D341Med (cell line): ENCODE measurements at places on chromosomes 1 and 21.
A peak's percentile ranks its signal among the peaks of the same experiment; 100 is the strongest.

GRCh38 chr1:207698822-207699483 lies 52.9 kb upstream of the CD46 start:
- DNase-seq = peak; percentile 51

DNA sequence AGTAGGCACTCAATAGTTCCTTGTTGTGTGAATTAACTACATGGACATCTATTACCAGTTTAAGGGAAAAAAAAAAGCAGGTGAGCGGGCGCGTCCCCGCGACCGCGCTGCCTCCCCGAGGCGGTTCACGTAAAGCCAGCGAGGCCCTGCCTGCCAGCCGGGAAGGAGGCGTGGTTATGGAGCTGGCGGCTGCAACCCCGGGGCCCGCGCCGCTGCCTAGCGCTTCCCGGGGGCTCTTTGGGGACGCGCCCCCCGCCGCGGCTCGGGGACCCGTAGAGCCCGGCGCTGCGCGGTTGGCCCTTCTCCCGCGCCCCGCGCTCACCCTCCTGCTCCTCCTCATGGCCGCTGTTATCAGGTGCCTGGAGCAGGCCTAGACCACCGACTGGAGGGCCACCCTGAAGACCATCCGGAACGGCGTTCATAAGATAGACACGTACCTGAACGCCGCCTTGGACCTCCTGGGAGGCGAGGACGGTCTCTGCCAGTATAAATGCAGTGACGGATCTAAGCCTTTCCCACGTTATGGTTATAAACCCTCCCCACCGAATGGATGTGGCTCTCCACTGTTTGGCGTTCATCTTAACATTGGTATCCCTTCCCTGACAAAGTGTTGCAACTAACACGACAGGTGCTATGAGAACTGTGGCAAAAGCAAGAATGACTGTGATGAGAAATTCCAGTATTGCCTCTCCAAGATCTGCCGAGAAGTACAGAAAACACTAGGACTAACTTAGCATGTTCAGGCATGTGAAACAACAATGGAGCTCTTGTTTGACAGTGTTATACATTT lies 2.6 kb upstream of the CC2D1B start:
- peak; percentile 68 for DNase-seq

- DNase-seq = no peak
Observed at GRCh38 chr1:239792157-239792556, 299.5 kb upstream of the FMN2 start.

GRCh38 chr21:16522548-16522947 lies 792.8 kb downstream of the USP25 start:
- DNase-seq = no peak

DNA sequence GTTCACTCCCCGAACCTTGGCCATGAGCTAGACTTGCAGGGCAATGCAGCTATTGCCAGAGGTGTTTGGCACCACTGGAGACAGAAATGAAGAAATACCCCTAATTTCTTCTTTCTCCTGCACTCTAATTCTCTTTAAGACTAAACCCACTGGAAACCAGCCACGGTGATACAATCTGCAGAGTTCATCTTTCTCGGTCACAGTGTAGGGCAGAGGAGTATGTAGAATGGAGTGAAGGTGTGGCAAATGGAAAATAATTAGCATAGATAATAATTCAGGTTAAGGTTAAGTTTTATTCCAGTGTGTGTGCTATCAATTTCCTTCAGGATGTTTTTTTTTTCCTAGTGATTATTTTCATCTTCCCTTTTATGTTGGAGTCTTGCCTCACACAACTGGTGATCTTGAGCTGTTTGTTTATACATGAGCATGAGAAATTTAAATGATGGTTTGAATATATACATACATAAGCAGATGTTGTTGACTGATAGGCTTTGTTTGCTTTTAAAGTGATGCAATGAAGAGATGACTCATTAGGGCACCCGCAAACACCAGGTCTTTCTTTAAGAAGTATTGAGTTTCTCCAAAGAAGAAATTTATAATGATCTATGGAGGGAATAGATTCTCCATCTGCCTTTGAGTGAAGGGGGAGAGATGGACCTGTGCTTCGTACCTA lies 81.9 kb downstream of the SPATA17 start:
- DNase-seq = no peak

DNA sequence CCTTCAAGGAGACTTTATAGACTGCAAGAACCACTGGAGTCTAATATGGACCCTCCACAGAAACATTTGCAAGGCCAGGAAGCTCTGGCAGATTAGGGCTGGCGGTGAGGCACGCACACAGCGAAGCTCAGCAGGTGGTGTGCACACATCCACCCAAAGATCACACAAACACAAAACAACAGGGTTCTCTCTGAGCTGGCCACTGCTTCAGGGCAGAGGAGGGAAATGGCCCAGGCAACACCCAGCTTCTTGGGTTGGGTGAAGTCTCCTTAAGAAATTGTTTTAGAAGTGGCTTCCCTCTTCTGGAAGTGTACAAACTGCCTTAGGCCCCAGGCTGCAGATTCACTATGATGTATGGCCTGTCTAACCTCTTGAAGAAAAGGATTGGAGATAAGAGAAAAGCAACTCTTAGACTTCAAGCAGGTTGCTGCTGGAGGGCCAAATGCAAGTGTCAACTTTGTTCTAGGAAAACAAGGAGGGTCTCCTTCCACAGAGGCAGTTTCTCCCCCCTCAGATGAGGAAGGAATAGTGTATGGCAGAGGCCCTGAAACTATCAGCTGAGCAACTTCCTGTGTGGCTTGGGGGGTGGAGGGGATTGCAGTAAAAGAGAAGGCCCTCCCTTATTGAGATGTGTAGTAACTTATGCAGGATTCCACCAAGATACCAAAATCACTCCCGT lies 2.0 kb downstream of the RCSD1 start:
- DNase-seq = no peak

GRCh38 chr1:215825056-215825455 lies 258.0 kb downstream of the KCTD3 start:
- DNase-seq = no peak

DNA sequence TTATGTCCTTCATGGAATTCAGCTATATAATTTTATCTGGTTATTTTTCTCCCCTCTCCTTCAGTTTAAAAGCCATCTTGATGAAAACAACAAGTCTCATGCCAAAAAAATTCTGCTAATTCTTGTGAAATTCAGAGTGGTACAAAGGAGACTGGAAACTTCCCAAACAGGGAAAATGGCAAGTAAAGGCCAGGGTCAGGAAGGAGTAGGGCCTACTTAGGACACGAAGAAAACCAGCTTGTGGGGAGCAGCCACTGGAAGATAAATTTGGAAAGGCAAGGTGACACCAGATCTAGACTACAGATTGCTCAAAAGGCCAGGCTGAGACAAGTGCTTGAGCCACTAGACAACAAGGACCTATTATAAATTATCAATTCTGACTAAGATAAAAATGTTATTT lies 6.4 kb downstream of the TSTD1 start:
- DNase-seq = no peak

GRCh38 chr1:212437179-212437798 lies 4.6 kb downstream of the NENF start:
- no peak for DNase-seq

GRCh38 chr1:116895073-116895472 lies 14.6 kb upstream of the PTGFRN start:
- DNase-seq = no peak

- DNase-seq = no peak
Observed at GRCh38 chr1:206842854-206843253, 22.6 kb upstream of the IL20 start.

DNA sequence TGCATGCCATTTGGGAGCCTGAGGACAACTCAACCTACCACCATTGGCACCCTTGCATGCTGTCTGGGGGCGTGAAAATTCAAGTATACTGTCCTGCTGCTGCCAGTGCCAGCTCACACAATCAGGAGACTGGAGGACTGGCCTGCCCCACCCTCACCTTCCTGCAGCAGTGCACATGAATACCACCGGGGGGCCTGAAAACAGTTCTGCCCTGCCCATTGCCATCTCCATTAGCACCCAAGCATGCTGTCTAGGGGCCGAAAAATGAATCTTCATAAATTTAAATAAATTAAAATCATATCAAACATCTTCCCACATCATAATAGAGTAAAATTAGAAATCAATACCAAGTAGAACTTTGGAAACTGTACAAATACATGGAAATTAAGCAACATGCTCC lies 322.1 kb upstream of the TMPRSS15 start:
- DNase-seq = peak; percentile 41

DNA sequence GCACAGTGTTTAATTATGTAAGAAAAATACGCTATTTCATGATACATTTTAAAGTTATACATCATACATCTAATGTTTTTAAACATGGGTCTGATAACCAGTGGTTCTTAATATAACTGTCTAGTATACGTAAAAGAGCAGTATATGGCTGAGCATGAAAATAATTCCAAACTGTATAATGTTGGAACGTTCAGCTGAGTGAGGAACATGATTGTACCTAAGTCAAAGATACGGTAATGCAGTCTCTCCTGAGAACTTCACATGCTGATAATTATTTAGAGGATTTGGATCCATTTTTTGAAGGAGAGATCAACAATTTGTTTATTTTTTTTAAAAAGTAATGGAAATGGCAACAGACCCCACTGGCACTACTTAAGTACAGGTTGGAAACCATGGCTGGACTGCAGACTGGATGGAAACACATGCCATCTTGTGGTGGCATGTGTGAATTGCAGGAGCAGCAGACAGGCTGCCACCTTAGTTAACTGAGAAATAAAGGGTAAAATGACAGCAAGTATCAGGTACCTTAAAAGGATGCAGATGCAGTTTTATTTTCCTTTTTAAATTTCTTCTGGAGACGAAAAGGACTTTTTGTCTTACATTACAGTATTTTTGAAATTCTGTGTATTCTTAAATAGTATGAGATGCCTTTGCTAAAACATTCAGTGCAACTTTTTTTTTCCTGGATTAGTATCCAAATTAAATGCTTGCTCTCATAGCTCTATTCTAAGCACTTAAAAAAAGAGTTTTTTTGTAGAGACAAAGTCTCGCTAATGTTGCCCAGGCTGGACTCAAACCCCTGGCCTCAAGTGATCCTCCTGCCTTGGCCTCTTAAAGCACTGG lies 73.8 kb downstream of the MTR start:
- peak; percentile 82 for DNase-seq

GRCh38 chr1:181143102-181143859 lies 54.8 kb downstream of the IER5 start:
- DNase-seq = no peak

GRCh38 chr1:37865348-37866120 lies 6.1 kb upstream of the MTF1 start:
- no peak for DNase-seq

DNA sequence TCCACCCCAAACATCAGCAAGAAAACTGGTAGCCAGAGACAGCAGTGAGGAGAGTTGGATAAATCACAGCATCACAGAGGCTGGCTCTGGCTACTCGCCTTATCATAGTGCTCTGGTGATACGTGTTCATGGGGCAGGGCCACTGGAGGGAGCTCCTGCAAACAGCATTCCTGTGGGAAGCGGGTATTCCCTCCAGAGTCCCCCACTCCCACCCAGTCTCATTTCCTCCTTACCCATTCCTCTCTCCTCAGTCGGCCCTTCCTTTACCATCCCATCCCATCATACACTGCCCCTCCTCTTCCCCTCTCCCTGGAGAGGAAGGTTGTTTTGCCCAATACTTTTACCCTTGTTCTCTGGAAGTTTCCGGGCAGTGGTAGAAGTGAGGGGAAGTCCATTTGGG lies 7.1 kb downstream of the NHLH2 start:
- DNase-seq = peak; percentile 49

GRCh38 chr1:150516050-150516591 lies 569 bp downstream of the FALEC start:
- peak; percentile 60 for DNase-seq

DNA sequence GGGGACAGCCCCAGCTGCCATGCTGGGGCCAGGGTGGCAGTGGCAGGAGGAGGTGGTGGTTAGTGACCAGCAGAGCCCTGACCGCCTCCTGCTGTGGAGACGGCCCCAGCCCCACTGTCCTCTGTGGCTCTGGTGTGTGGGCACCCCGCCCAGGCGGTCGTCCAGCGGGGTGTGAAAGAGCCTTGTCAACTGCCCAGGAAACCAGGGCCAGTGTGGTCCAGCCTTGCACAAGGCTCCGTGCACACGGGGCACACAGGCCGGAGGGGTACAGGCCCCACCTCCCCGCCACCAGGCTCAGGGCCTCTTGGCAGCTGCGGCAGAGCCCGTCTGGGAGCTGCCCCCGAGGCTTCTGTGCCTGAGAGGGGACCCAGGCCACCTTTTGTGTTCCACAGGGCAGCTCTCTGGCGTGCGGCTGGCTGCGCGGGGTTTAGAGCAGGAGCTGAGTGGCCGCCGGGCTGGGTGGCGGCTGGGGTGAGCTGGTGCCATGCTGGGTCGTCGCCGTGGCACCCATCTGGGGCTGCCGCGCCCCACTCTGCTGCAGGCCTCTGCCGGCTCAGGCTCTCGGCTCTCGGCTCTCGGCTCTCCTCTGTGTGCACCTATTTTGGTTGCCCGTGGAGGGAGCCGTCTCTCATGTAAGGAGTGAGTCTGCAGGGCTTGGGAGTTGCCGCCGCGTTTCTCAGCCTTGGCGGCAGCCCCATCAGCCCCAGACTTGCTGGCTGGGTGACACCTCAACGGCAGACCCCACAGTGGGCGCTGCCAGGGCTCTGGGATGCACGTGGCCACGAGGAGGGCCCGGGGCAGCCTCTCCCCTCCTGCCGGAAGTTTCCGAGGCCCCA lies 36.1 kb downstream of the SLX9 start:
- DNase-seq = no peak

DNA sequence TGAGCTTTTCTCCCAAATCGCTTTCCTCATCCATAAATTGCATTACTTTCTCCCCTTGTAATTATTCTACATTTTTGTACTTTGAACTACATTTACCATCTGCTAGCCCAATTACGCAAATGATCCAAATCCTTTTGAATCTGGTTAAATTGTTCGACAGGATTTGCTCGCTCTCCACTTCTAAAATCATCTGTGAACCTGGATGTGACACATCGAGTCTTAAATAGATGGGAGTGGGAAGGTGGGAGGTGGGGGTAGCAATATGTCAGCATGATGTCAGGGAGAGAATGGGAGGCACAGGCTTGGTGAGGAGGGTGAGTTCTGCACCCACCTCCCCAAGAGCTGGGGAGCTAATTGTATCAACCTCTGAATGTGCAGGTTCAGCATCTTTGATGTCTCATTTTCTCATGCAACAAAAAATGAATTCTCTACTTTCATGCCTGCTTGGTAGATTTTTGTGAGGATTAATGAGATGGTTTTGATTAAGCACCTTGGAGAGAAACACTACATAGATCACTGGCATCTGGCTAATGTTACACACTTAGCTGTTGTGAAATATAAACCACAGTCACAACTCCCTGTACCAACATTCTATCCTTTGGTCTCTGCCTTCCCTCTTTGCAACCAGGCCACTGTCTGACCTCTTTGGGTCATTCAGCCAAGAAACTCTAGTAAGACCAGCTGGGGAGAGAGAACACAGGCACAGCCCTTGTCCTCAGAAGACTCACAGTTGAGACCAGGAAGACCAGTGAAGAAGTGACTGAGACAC lies 165.1 kb downstream of the DAB1 start:
- no peak for DNase-seq

GRCh38 chr1:54276617-54277450 lies 76.9 kb downstream of the MRPL37 start:
- DNase-seq = no peak

- no peak for DNase-seq
Observed at GRCh38 chr1:151998611-151999362, 5.1 kb upstream of the S100A10 start.

GRCh38 chr21:31993826-31994825 lies 121.3 kb downstream of the HUNK start:
- no peak for DNase-seq
